Hematopoietic multipotent progenitor cell treated with erythropoietin and hydrocortisone succinate and interleukin-3 and kit ligand, for 8 days (in vitro differentiated cells): ENCODE measurements at places on chromosomes 3 and 15.

DNA sequence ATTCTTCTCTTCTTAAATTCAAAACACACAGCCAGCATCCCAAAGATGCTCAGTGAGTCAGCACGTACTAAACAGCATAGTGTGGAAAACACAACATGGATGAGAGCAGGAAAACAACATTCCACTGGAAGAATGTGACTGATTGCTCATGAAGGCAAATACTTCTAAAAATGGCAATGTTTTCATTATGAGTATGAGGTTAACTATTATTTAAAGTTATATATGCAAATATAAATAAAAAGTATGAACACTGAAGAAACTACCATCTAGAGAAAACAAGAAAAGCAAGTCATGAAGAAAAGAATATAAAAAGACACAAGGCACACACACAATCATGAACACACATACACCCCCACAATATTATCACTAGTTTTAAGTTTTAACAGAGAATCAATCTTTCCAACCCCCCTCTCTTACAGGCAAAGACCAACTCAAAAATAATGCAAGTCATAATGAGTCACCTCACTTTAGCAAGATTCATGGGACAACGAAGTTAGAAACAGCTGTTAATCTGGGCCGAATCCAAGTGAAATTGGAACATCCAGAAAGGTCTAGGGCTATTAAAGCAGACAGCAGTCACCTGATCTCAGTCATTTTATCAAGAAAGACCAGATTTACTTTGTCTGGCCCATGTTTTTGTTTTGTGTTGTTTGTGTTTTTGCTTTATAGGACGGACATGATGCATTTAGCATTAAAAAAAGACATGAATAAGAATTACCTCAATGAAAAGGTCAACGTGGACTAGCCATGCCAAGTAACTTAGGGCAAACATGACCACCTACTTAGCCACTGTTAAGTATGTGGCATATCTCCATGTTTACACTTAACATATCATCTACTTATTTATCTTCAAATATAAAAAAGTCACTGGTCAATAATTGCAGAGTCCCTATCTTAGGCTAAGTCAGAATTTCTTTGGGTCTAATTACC, 18.1 kb downstream of the GBE1 start:
- DNase-seq = peak; percentile 81

DNA sequence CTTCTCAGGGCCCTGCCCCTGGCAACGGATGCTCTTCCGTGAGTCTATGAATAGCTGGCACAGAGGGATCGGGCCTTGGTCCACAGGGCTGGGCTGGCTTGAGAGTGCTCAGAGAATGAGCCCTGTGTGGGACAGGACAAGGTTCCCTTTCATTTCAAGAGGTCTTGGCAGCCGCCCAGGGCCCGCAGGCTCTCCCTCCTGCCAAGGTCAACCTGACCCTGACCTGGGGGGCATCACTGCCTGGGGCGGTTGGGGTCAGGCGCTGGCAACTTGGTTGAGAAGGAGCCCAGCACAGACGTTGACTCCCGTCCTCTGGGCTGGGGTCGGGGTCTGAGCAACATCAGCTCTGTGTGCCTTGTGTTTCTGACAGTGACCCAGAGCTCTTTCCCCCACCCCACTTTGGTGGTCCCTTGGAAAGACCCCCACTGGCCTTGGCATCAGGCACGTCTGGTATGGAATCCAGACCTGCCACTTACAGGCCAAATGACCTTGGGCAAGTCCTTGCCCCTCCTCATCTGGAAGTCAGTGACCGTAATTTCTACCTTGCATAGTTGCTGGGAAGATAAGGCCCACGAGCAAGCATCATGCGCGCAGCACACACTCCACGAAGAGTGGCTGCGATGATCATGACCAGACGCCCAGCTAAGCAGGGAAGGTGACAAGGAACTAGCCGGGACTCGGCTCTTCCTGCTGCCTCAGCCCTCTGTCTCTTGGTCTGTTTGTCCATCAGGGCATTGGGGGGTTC, 36.4 kb downstream of the EPHB3 start:
- no peak for DNase-seq

DNA sequence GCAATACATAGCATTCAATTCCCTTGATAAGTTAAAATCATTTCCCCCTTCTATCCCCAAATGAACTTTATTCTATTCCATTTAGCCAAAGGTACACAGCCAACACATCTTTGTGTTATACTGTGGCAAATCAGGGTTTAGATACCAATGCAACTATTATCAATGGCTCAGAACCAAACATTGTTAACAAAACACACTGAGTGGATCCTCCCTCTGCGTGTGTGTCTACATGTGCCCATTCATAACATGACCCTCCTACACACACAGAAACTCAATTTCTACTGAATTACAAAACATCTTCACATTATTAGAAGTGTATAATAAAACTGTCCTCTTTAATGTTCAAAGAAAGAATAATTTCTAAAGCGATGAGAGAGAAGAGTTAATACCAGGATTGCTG, 1.3 kb downstream of the TTBK2 start:
- peak; percentile 5 for DNase-seq

GRCh38 chr15:26736502-26737248, 36.2 kb downstream of the GABRB3 start:
- no peak for DNase-seq

- DNase-seq = no peak
Measured at GRCh38 chr3:193827871-193828270, 234.9 kb downstream of the OPA1 start.

DNA sequence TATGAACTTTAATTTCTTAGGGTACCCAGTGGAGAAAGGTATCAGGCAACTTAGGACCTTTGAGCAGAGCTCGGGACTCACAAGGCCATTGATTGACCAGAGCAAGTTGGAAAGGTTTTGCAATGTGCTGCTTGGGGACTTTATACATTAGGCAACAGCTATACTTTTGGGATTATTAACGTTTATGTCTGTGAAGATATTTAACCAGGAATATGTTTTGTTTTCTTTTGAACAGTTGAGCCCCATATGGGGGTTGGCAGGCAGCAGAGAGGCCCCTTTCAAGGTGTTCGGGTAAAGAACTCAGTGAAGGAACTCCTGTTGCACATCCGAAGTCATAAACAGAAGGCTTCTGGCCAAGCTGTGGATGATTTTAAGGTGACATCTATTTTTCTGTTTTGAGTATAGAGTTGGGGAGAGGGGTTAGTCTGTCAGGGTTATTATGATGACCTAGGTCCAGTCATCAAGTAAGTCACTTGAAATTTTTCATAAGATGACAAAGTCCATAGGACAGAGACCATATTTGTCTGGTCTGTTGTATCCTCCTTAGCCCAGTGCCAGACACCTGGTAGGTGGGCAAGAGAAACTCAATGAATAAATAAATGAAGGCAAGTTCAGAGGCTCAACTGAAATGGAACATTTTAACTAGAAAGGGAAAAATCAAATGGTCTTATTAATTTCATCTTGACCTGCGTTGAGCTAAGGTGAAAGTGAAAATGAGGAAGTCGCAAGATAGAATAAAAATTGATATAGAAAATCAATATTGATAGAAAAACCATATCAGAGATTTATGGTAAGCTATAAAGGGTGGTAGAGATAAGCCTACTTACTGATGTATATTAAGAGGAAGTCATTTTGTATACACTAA, 2.8 kb downstream of the NFKBIZ start:
- no peak for DNase-seq

DNA sequence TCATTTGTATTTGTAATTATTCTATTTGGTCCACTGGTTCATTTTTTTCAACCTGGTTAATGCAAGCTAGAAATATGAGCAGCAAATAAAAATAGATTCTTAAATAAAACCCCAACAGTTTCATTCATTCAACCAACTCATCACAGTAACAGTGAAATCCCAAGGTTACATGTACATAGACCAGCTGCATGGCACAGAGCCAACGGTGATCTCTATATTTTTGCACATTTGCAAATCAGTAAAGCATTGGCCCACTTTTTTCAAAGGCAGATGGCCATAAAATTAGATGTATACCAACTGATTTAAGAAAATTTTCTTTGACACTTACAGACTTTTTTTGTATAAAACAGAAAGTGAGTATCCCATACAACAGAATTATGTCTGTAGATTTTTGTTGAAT, 49.3 kb downstream of the STRIT1 start:
- no peak for DNase-seq

DNA sequence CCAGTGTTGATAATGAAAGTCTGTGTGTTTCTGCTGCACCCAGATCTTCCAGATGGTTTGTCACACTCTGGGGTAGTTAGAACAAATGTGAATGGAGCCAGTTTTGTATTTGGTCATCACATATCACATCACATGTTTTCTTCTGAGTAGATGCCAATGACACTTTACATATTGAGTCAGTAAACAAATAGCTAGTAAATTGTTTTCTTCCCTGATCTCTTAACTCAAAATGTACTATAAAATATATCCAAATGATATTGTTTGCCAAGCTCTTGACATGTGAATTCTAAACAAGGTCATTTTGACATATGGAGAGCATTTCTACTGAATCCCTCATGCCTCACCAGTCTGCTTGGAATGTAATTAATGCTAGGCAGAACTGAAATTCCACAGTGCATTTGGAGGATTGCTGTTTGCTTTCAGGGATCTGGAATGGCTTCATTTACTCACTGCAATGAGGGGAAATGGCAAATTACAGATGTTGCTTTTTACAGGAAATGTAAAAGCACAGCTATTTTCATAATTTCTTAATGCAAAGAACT, 45.0 kb downstream of the PDHB start:
- DNase-seq = no peak
